ENCODE measurements at places on chromosomes 3 and 15.

DNA sequence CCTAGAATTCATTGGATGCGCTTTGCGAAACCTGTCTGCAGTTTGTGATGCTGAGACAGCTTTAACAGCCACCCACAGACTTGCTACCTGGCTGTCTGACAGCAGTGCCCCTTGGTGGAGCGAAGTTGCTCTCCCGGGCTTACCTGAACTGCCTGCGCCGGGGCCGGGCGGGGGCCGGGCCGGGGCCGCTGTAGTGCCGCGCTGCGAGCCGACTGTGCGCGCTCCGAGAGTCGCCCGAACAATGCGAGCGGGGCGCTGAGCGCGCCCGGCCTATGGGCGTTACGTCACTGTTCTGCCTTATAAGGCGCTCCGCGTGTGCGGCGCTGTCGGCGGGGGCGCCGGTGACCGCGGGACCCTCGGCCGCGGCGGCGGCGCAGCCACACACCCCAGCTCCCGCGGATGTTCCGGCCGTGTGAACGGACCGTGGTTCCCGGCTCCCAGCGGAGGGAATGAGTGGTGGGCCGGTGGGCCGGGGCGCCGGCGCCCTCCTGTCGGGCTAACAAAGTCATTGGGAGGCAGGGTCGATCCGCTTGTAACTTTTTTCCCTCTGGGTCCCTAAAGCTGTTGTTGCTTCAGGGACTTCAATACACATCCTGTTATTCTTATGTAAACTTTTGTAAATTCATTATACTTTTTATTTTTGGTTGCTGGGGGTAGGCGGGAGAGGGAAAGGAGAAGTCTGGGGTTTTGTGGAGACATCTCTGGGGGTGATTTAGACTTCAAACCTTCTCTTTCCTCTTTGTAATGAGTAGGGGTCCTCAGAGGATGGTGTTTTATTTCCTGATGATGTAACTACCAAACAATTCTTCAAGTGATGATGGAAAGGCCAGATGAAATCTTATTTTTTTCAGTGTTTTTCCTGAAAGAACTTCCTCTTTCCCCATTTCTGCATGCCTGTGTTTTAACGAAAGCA, 58.5 kb downstream of the CMSS1 start:
- peak; percentile 82 for DNase-seq

- no peak for DNase-seq
These were observed 3.1 kb downstream of the LRCH3 start for GRCh38 chr3:197794115-197794514.

DNA sequence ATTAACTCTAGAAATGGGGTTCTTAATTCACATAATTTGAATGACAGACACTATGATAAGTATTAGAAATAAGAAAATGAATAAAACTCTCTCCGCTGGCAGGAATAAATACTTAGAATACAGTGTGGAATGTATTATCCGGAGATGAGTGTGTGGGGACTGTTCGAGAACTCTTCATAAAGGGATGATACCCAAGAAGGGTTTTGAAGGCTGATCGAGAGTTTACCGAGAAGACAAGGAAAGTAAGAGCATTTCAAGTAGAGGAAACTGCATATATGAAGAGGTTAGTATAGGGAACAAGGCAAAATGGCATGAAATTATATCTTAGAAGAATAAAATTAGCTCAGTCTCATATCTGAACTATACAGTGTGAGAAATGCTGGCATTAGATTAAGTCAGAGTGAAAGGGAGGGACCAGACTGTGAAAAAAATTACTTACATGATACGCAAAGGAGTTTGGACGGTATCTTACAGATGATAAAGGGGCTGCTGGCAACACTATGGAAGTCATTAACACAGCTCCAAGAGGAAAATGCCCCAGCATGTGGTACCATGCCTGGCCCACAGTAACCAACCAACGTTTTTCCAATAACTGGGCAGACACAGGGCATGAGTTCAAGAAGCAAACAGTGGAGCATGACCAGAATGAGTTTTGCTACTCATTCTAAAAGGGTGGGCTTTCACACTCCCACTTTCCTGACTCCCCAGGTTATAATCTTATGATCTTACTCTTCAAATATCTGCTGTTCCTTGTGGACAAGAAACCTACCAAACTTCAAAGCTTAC, 6.5 kb downstream of the DCBLD2 start:
- no peak for DNase-seq

DNA sequence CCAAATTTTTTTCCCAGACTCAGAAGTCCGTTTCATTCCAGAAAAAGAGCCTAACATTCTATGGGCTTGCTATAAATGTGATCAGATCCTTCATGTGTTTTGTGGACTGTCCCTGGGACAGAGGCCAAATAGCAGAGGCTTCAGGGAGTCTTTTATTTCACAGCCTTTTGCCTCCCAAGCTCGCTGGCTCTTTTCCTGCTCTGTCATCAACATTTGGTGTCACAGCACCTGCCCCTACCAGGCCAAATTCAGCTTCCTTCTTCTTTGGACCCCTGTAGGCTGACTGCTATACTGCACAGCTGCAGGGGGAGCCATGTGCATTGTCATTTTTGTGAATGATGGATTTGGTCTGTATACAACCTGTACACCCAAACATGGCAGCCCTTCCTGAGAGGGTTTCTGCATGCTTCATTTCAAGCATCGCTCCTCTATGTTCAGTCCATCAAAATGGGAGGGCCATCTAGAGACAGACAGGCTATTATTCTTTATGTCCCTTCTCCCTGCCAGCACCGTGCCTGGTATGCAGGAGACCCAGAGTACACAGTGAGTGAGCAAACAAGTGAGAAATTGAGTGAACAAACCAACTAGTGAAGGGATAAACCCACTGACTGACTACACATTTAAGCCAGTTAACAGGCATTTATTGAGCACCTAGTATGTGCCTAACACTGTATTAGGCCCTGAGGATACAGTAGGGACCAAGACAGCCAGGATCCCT, 17.9 kb upstream of the RPP14 start:
- no peak for DNase-seq

GRCh38 chr3:195172896-195173295, 98.1 kb downstream of the XXYLT1 start:
- no peak for DNase-seq

- no peak for DNase-seq
These were observed 68.9 kb downstream of the RNF13 start for GRCh38 chr3:149881879-149882278.

Data from WERI-Rb-1 (cell line).